ENCODE measurements at places on chromosomes 11 and 22. TPM values are rescaled to one million over a fixed set of nuclear protein-coding genes. Genes with fewer than 3 reads are reported as not detected.
A peak's percentile ranks its signal among the peaks of the same experiment; 100 is the strongest.

DNA sequence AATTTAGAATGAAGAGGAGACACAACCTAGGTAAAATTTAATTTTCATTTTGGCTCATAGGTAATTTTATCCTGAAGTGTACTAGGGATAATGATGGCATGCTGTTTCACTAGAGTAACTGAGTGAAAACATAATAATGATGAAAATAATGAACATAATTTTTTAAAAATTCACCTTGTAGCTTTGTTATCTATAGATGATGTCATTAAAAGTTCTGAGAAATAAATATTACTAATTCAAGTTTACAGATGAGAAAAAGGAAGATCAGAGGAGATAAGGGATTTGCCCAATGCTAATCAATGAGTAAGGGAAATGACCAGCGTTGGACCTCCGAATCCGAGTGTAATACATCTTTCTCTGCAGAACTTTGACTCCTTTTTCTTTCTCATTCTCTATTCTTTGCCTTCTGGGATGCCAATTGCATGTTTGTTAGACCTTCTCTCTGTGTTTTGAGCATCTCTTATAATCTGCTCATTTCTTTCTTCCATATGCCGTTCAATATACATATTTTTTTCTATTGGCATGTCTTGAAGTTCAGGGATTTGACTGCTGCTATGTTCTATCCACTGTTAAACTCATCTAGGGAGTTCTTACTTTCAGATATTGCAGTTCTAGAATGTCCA lies 186.5 kb downstream of the SNX19 start:
- H3K4me1 ChIP-seq = no peaks in the 10 kb centered on the region
- H3K27ac ChIP-seq = no peak overlapping the region
- no peak overlapping the region for H3K4me3 ChIP-seq
- DNase-seq = no peak
- H3K27me3 ChIP-seq = no peaks in the 10 kb centered on the region
- H3K36me3 ChIP-seq = no peaks in the 10 kb centered on the region

DNA sequence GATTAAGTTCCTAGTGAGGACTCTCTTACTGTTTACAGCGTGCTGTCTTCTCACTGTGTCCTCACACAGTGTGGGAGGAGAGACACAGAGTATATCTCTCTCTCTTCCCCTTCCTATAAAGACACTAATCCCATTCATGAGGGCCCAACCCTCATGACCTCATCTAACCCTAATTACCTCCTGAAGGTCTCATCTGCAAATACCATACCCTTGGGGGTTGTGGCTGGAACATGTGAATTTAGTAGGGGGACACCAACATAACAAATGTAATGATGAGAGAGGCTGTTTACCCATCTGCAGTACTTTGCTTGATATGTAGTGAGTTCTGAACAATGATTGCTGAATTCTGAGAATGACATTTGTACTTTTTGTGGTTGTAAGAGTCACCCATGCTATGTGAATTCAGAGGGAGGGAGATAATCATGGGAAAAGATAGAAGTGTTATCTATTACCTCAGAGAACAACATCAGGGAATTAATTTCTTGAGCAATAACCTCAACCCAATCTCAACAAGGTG lies 4.9 kb upstream of the OR52W1 start:
- H3K4me1 ChIP-seq = no peaks in the 10 kb centered on the region
- no peak for DNase-seq
- H3K27me3 ChIP-seq = no peaks in the 10 kb centered on the region
- H3K36me3 ChIP-seq = no peaks in the 10 kb centered on the region
- no peak overlapping the region for H3K4me3 ChIP-seq

DNA sequence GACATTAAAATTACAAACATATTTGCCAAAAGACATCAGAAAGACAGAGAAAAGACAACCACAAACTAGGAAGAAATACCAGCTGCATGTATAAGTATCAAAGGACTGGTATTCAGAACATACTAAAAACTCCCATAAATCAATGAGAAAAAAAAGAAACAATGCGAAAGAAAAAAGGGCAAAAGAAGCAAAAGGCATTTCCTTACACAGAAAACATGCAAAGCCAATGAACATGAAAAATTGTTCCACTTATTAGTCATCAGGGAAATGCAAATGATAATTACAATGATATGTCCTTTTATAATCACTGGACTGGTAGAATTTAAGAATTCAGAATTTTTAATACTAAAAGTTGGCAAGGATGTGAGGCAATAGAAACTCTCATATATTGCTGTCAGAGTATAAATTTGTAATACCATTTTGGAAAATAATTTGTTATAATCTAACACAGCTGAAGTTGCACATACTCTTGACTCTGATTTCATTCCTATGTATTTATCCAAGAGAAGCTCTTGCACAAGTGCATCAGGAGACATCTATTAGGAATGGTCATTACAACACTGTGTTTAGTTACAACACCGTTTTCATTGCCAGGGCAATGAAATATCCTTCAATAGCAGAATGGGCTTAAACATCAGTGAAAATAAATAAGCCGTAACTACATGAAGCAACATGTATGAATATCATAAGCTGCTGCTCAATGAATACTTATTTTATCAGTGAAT lies 279.7 kb downstream of the SWAP70 start:
- no peaks in the 10 kb centered on the region for H3K4me1 ChIP-seq
- H3K36me3 ChIP-seq = no peaks in the 10 kb centered on the region
- peak overlapping the region; percentile 47 for H3K27ac ChIP-seq
- no peak for DNase-seq
- no peak overlapping the region for H3K4me3 ChIP-seq

The IGLL5 gene
- total RNA-seq = not detected

- peaks cover 5% of the 10 kb centered on the region for H3K4me1 ChIP-seq
- DNase-seq = no peak
- H3K27ac ChIP-seq = no peak overlapping the region
Measured at GRCh38 chr11:2168286-2169004, 3.2 kb downstream of the TH start.

The RIMBP3C gene
- not detected for total RNA-seq

GRCh38 chr22:37331034-37331428 lies 48.7 kb downstream of the CYTH4 start:
- no peak for DNase-seq
- H3K4me3 ChIP-seq = no peak overlapping the region
- H3K36me3 ChIP-seq = no peaks in the 10 kb centered on the region
- H3K27ac ChIP-seq = no peak overlapping the region
- no peaks in the 10 kb centered on the region for H3K27me3 ChIP-seq

The CDHR5 gene
- not detected for total RNA-seq

The BATF2 gene
- total RNA-seq = 2.4 TPM

- no peaks in the 10 kb centered on the region for H3K4me1 ChIP-seq
- no peak overlapping the region for H3K27ac ChIP-seq
- DNase-seq = peak; percentile 51
- H3K27me3 ChIP-seq = no peaks in the 10 kb centered on the region
- peaks cover 2% of the 10 kb centered on the region for H3K36me3 ChIP-seq
- no peak overlapping the region for H3K4me3 ChIP-seq
Measured at GRCh38 chr11:95849087-95849825, 59.0 kb downstream of the CEP57 start.

GRCh38 chr11:23112987-23113886 lies 253.0 kb upstream of the CCDC179 start:
- no peak overlapping the region for H3K4me3 ChIP-seq
- H3K27me3 ChIP-seq = no peaks in the 10 kb centered on the region
- no peak for DNase-seq
- H3K4me1 ChIP-seq = no peaks in the 10 kb centered on the region

- peaks cover 23% of the 10 kb centered on the region for H3K4me1 ChIP-seq
- no peak for DNase-seq
- no peaks in the 10 kb centered on the region for H3K36me3 ChIP-seq
- no peak overlapping the region for H3K4me3 ChIP-seq
Measured at GRCh38 chr11:34072832-34073231, 21.3 kb downstream of the CAPRIN1 start.

GRCh38 chr11:43021466-43021865 lies 290.3 kb upstream of the API5 start:
- no peak overlapping the region for H3K27ac ChIP-seq
- DNase-seq = no peak
- H3K4me3 ChIP-seq = no peak overlapping the region
- H3K4me1 ChIP-seq = no peaks in the 10 kb centered on the region
- no peaks in the 10 kb centered on the region for H3K27me3 ChIP-seq

The MRE11 gene
- total RNA-seq = 8.3 TPM

GRCh38 chr11:130462101-130462885 lies 13.8 kb downstream of the ADAMTS15 start:
- H3K27me3 ChIP-seq = no peaks in the 10 kb centered on the region
- H3K4me3 ChIP-seq = no peak overlapping the region
- H3K4me1 ChIP-seq = no peaks in the 10 kb centered on the region
- peaks cover 5% of the 10 kb centered on the region for H3K36me3 ChIP-seq
- no peak overlapping the region for H3K27ac ChIP-seq

The SLC7A4 gene
- total RNA-seq = 0.08 TPM

The OR4A16 gene
- not detected for total RNA-seq

DNA sequence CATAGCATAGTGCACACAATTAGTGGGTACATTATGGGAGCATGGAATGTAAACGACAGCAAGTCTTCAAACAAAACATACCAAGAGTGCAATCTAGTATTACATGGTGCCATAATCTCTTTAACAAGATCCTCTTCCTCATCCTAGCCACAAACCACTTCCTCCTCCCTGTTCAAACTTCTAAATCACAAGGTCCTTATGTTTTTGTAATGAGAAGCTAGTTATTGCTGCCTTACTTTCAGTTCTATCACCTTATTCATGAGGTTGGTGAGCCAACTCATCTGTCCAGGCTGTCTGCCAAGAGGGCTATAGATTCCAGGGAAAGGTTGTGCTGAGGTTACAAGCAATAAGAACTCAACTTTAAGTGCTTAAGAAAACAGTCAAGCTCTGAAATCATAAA lies 195.4 kb upstream of the ARHGAP20 start:
- H3K27ac ChIP-seq = peak overlapping the region; percentile 66
- no peaks in the 10 kb centered on the region for H3K36me3 ChIP-seq
- no peak overlapping the region for H3K4me3 ChIP-seq
- H3K27me3 ChIP-seq = no peaks in the 10 kb centered on the region
- DNase-seq = no peak

DNA sequence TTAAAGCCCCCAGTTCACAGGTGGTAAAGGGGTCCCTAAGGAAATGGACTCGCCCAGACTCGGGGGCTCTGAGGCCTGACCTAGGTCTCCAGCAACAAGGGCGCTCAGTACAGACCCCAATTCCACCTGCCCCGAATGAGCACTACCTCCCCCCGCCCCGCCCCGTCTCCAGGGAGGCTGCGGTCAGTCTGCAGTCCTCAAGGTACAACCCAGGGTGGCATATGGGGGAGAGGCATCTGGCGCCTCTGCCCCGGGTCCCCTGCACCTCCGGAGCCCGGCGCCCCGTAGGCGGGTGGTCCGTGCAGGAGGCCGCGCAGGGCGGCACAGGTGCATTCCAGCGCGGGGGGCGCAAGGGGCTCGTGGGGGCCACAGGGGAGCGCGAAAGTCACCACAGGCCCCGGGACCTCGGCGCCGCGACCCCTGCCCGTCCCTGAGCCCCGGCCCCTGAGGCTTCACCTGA lies 361 bp downstream of the CTSD start:
- DNase-seq = peak; percentile 42
- peaks cover 13% of the 10 kb centered on the region for H3K36me3 ChIP-seq
- H3K4me1 ChIP-seq = peaks cover 47% of the 10 kb centered on the region
- peak overlapping the region; percentile 98 for H3K27ac ChIP-seq

DNA sequence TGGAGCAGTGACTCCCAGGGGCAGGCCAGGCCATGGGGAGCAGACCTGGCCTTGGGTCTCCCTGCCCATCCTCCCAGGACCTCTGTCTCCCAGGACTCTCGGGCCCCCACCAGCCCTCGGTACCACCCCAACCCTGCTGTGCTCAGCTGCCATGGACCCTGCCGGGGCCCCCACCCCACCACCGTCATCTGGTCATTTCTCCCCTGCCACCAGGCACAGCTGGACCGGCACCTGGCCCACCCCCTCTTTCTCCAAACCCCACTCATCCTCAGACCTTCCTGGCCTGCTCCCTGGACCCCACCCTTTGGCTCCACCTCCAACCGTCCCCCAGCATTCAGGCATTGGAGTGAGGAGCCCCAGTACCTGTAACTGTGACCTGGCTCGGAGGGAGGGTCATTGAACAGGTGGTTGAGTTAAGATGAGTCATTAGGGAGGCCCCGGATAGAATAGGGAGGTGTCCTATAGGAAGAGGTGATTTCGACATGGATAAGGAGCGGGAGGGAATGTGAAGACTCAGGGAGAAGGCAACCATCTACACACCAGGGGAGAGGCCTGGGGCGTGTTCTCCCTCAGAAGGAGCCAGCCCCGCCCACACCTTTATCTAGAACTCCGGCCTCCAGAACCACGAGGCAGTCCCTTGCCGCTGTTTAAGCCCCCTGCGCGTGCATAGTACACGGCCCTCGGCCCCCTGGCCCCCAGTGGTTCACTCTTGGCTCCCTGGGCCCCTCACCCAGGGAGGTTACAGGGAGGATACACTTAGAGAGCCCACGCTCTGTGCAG lies 1395.9 kb downstream of the BRD1 start:
- peaks cover 2% of the 10 kb centered on the region for H3K27me3 ChIP-seq
- DNase-seq = no peak
- H3K4me3 ChIP-seq = no peak overlapping the region
- H3K27ac ChIP-seq = no peak overlapping the region

DNA sequence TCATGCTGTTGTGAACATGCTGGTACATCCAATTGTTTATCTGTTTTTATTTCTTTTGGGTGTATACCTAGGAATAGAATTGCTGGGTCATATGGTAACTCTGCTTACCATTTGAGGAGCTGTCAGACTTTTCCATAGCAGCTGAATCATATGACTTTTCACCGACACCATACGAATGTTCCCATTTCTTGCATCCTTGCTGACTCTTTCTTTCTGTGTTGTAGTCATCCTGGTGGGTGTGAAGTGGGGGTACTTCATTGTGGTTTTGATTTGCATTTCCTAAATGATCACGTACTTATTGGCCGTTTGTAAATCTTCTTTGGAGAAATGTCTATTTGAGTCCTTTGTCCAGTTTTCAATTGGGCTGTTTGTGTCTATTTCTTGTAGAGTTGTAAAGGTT lies 26.5 kb downstream of the ATXN10 start:
- H3K4me1 ChIP-seq = no peaks in the 10 kb centered on the region
- no peak for DNase-seq
- no peak overlapping the region for H3K27ac ChIP-seq
- no peak overlapping the region for H3K4me3 ChIP-seq
- peaks cover 5% of the 10 kb centered on the region for H3K36me3 ChIP-seq

- H3K27ac ChIP-seq = no peak overlapping the region
- no peak overlapping the region for H3K4me3 ChIP-seq
- no peaks in the 10 kb centered on the region for H3K4me1 ChIP-seq
Measured at GRCh38 chr11:127376301-127376700, 375.7 kb upstream of the KIRREL3 start.

- H3K27me3 ChIP-seq = no peaks in the 10 kb centered on the region
- H3K36me3 ChIP-seq = no peaks in the 10 kb centered on the region
- H3K4me1 ChIP-seq = peaks cover 4% of the 10 kb centered on the region
- DNase-seq = no peak
- no peak overlapping the region for H3K27ac ChIP-seq
Measured at GRCh38 chr11:111391328-111392124, 12.5 kb upstream of the POU2AF1 start.

The TESMIN gene
- total RNA-seq = 0.42 TPM
